Globus pallidus (tissue), 1 donor: ENCODE measurements at places on chromosomes 7 and 10.

DNA sequence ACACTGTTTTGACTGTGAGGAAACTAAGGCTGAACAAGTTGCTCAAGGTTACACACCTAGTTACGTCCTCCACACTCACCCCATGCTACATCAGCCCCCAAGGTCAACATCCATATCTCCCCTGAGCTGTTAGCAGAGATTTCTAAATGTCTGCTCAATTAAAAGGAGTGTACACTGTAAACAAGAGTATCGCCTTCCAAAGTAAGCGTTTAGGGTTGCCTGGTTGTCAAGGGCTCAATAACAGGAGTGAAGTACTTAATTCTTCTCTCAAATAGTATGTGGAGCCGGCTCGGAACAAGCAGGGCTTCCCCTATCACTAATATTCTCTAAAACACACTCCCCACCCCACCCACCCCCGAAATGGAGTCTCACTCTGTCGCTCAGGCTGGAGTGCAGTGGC is 412.8 kb upstream of the GALNT17 start:
- no peak for DNase-seq

- no peak for DNase-seq
These were observed 16.3 kb downstream of the ZMIZ1 start for GRCh38 chr10:79084972-79085597.

DNA sequence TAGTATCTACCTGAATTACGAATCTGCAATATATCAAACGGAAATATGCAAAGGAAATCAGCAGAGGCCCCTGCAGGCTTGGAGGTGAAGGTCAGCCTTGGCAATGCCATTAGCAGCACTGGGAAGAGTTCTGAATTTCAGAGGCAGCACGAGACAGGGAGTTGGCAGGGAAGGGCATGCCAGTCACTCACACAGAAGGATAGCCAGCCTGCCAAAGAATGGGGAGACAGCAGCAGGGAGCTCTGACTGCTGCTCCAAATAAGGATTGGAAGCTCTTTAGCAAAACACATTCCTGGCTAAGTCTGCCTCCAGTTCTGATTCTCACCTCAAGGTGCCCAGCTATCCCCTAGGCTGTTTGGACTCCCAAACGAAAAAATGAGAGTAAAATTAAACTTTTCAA is 188.0 kb downstream of the PDE1C start:
- DNase-seq = peak; percentile 84

GRCh38 chr10:59563531-59563930 is 146.1 kb downstream of the SLC16A9 start:
- no peak for DNase-seq

- DNase-seq = no peak
These were observed 98.3 kb downstream of the HBP1 start for GRCh38 chr7:107267138-107267537.
